ENCODE measurements at places on chromosomes 4 and X.

GRCh38 chr4:66691101-66691500, 854.2 kb downstream of the CENPC start:
- DNase-seq = no peak

GRCh38 chr4:134539729-134540231, 338.2 kb upstream of the PABPC4L start:
- DNase-seq = no peak

DNA sequence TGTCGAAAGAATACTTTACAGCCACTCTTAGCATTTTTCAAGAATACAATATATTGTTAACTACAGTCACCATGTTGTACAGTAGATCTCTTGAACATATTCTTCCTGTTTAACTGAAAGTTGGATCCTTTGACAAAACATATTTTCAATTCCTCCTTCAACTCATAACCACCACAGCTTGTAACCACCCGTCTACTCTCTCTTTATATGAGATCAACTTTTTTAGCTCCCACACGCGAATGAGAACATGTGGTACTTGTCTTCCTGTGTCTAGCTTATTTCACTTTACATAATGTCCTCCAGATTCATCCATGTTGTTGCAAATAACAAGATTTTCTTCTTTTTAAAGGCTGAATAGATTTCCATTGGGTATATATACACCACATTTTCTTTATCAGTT, 338.3 kb upstream of the IGFBP7 start:
- DNase-seq = no peak

- no peak for DNase-seq
These were observed 9.6 kb upstream of the OTUD4 start for GRCh38 chr4:145189981-145190380.

- no peak for DNase-seq
These were observed 121.7 kb upstream of the KCNIP4 start for GRCh38 chr4:22070256-22070655.

DNA sequence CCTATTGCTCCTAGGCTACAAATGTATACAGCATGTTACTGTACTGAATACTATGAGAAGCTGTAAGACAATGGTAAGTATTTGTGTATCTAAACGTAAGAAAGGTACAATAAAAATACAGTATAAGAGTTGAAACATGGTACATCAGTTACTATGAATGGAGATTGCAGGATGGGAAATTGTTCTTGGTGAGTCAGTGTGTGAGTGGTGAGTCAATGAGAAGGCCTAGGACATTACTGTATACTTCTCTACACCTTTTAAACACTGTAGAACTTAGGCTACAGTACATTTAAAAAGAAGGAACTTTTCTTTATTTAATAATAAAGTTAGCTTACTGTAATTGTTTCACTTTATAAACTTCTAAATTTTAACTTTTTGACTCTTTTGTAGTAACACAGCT, 2603.2 kb downstream of the PCDH7 start:
- no peak for DNase-seq

GRCh38 chr4:173417833-173418232, 18.9 kb upstream of the SCRG1 start:
- no peak for DNase-seq

- DNase-seq = no peak
These were observed 29.4 kb downstream of the APELA start for GRCh38 chr4:164906368-164906767.

- no peak for DNase-seq
These were observed 48.0 kb upstream of the MAP3K15 start for GRCh38 chrX:19563327-19563726.

- no peak for DNase-seq
These were observed 97.5 kb downstream of the FANCB start for GRCh38 chrX:14775416-14775815.

- DNase-seq = no peak
These were observed 120.0 kb downstream of the SH3RF1 start for GRCh38 chr4:169150806-169151205.

DNA sequence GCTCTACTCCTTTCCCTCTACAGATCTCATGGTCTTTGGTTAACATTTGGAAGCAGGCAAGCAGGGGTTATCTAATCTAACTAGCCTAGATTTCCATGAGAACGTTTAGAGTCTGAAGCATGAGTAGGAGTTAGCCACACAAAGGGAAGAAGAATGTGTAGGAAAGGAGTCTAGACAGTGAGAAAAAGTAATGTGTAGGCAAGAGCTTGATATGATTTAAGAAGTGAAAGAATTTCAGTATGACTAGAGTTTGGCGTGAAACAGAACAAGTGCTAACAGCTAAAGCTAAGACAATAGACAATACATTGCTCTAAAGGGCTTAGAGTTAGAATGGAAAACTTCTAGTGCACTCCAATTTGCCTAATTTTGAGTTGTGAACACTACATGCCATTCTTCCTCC, 10.8 kb downstream of the CXCL8 start:
- DNase-seq = no peak

- no peak for DNase-seq
These were observed 578.7 kb downstream of the BCOR start for GRCh38 chrX:39519030-39519488.

DNA sequence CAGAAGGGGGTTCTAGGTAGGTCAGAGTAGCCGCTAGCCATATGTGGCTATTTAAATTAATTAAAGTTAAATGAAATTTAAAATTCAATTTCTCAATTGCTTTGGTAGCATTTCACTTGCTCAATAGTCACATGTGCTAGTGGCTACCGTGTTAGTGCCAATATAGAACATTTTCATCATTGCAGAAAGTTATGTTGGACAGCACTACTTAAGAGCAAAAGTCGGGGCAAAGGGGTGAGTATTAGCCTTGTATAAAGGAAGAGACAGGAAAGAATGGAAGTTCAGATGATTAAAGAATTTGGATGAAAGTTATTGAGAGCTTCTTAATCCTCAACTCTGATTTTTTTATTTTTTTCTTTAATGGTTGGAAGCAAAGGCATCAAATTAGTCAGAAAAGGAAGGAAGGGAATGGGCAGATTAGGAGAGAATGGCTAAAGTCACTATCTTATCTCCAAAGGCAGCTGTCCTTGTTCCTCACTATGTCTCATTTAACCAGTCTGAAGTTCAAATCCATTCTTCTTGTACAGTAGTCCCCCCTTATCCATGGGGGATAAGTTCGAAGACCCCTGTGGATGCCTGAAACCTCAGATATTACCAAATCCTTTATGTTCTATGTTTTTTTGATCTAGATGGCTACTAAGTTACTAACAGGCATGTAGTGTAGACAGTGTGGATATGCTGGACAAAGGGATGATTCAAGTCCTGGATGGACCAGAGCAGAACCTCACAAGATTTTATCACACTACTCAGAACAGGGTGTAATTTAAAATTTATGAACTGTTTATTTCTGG, 22.9 kb downstream of the OCIAD1 start:
- no peak for DNase-seq
